ENCODE measurements at places on chromosomes 7 and 10.

DNA sequence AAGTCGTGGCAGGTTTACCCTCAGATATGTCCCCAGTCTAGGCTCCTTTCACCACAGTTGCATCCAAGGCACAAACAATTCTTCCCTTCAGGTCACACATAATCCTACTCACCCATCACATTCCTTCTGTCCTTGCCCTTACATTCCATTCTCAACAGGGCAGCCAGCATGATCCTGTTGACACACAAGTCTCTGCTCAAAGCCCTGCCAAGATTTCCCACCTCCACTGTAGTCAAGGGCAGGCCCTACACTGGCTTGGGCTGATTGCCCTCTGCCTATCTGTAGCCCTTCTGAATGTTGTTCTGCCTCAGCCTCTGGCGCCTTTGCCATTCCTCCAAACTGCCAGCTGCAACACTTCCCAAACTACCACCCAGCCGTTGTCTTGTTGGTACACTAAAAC lies 187.9 kb upstream of the AKR1E2 start:
- DNase-seq: no peak

DNA sequence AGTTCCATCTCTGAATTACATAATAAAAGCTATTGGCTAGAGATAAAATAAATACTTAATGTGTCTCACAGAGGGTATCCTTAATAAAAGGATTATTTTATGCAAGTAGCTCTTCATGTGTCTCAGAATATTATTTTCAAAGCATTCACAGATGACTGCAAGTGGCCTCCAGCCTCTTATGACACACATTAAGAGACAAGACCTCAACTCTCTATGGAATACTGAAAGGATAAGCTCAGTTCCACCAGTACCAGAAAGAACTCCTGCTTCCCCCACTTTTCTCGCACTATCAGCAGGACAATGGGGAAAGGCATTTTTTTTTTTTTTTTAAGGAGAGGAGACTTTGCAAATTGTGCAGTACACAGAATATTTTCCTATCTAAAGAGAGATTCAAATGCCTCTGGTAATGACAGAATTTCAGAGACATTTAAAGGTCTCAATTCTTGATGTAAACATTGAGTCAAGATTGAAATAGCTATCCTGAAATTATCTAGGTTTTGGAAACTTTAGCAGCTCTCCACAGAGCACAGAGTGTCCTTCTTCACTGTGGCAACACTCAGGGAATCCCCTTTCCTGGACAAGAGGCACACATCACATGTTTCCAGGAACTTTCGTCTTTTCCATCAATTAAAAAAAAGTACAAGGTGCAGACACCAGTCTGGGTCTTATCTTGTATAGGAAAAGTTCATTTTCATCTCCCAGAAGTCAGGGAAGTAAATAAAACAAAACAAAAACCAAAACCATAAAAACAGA lies 122.0 kb upstream of the ANK3 start:
- no peak for DNase-seq

DNA sequence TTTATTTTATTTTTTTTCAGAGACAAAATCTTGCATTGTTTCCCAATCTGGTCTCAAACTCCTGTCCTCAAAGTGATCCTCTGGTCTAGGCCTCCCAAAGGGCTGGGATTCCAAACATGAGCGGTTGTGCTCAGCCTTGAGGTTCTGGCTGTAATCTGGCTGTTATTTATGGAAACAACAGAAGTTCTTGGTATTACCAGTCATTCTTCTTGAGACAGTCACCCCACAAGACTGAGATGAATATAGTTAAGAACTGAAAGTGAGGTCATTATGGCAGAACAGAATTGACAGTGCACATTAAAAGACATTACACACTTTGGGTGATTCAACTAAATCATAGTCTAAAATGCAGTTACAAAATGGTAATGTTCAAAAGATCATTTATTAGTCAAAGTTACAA lies 719.5 kb downstream of the ZWINT start:
- DNase-seq: no peak

GRCh38 chr10:98170249-98171117 lies 36.0 kb downstream of the R3HCC1L start:
- peak; percentile 47 for DNase-seq

DNA sequence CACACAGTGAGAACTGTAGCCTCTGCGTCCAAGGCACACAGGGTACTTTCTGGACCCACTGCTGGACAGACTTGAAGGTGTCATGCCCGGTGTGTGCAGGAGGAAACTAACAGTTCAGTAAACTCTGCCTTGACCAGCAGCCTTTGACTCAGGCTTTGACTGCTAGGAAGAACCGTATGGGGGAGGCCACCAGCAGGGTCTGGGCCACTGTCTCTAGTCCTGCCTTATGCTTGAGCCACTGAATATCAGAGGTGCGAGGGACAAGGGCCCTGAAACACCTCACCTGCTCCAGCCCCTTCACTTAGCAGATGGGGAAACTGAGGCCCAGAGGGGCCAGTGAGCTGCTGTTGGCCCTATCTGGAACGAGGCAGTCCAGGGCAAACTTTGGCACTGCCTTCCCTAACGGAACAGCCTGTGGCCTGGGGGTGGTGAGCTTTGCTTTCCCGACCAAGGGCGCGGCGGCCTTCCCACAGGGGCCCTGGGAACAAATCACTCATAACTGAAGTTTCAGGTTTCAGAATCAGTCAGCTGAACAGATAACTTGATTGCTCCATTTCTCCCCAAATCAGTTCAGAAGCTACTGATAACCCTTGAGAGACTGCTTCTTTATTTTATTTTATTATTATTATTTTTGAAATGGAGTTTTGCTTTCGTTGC lies 130.0 kb downstream of the FAM53B start:
- no peak for DNase-seq

DNA sequence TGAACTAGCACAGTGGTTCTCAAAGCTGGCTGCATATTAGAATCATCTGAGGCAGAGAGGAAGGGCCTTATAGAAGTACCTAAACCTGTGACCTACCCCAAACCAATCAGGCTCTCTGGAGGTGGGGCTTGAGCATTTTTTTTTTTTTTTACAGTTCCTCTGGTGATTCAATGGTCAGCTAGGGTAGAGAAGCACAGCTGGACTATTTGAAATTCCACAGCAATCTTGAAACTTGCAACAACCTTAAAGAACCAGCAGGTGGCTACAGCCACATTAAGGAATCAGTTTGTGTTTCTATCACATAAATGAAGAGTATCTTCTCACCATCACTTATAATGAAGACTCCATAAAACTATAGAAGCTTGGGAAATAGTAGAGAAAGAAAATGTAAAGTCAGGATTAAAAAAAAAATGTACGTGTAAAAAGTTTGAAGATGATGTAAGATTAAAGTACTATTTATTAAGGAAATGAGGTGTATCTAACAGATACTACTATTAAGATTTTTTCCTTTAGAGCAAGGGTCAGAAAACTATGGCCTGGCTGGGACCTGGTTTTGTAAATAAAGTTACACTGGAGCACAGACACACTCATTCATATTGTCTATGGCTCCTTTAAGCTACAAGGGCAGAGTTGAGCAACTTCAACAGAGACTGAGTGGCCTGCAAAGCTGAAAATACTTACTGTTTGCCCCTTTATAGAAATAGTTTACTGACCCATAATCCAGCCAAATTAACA lies 3.8 kb downstream of the RTKN2 start:
- peak; percentile 87 for DNase-seq

DNA sequence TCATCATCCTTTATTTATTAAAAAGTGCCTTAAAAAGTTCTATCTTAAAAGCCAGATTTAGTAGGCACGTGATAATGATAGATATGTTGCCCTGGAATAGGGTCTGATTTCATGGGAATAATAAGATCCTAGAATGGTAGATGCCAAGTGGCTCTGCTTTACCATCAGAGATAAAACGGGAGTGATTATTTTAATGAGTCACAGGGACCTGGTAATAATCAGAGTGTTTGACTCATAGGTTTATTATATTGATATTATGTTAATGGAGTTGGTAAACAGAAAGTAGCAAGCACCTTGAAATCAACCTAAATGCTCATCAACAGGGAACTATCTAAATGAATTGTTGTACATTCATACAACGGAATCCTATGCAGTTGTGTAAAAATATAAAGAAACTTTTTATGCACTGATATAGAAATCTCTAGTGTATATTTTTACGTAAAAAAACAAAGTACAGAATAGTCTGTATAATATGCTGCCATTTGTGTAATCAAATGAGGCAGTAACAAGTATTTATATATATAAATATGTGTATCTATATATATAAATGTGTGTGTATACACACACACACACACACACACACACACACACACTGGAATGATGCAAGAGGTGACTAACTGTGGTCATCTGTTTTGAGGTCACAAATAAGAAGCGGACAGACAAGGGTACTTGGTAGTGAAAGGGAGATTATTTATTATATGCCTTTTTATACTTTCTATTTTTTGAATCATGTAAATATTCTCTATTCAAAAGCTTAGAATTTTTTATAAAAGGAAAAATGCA lies 78.6 kb upstream of the DYNC1I1 start:
- DNase-seq: peak; percentile 4

DNA sequence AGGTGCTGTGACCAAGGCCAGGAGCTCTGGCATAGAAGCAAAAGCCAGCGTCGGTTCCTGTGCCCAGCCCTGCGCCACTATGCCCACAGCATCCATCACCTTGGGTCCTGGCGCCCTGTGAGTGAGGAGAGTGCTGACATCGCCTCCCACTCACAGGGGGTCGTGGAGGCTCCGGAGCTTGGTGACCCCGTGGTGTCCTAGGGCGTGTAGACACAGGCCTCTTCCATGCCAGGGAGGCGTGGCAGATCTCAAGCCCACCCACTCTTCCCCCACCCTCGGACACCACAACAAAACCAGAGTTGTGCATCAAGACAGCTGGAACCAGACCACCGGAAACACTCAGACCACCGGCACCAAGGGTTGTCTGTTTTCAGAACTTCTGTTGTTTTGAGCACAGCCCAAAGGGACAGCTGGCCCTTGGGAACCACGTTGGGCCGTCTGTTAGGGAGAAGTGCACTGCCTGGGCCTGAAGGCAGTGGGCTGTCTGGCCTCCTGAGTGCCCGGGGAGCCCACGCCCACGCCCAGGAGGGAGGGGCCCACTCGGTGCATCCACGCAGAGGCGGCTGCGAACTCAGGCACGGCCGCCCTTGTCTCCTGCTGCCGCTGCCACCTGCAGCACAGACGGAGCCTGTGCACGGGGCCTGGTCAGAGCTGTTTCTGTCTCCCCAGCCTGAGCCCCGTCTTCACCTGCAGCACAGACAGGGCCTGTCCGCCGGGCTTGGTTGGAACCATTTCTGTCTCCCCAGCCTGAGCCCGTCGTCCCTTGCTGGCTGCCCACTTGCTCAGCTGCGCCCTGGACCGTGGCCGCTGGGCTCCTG lies 106.3 kb downstream of the INPP5A start:
- DNase-seq: no peak

- peak; percentile 92 for DNase-seq
Measured at GRCh38 chr10:101938305-101939007, 94.9 kb upstream of the KCNIP2 start.

GRCh38 chr7:5532536-5533335 lies 109.1 kb upstream of the TNRC18 start:
- DNase-seq: no peak

GRCh38 chr7:114293289-114294012 lies 121.2 kb upstream of the FOXP2 start:
- peak; percentile 6 for DNase-seq

DNA sequence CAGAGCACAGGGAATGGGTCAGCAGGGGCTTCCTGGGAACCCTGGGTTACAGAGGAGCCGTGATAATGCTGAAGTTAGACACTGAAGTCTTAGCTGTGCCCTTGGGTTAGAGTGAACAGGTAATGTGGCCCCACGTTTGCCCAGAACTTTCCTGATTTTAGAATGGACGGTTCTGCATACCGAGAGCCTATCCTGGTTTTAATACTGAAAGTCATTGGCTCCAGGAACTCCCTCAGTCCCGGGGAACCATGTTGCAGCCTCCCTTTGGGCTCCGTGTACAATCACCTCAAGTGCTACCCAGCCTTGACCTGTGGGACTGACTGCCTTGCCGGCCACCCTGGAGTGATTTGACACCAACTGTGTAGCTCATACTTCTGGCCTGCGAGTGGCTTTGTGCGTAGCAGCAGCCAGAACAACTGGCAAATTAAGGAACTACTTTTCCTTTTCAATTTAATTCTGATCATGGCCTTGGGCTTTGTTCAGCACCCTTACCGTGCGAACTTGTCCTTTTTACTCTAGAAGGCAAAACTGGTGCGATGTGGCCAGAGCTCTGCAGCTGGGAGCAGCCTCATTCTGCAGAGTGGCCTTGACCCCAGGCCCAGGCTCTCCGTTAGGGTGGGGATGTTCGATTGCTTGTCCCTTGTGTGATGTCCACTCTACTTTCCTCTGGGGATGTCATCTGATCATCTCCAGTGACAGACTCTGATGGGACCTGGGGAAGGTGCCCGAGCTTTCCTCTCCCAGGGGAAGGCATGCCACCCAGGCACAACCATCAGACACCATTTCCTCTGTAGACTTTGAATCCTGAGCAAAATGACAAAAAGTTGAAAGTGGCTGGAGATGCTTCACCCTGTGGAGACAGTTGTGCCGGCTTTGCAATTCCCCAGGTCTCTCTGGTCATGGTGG lies 265.9 kb downstream of the GLRX3 start:
- no peak for DNase-seq

- peak; percentile 20 for DNase-seq
Measured at GRCh38 chr10:17144757-17145156, 15.1 kb upstream of the CUBN start.

GRCh38 chr7:116652793-116653192 lies 19.2 kb upstream of the MET start:
- DNase-seq: peak; percentile 17

DNA sequence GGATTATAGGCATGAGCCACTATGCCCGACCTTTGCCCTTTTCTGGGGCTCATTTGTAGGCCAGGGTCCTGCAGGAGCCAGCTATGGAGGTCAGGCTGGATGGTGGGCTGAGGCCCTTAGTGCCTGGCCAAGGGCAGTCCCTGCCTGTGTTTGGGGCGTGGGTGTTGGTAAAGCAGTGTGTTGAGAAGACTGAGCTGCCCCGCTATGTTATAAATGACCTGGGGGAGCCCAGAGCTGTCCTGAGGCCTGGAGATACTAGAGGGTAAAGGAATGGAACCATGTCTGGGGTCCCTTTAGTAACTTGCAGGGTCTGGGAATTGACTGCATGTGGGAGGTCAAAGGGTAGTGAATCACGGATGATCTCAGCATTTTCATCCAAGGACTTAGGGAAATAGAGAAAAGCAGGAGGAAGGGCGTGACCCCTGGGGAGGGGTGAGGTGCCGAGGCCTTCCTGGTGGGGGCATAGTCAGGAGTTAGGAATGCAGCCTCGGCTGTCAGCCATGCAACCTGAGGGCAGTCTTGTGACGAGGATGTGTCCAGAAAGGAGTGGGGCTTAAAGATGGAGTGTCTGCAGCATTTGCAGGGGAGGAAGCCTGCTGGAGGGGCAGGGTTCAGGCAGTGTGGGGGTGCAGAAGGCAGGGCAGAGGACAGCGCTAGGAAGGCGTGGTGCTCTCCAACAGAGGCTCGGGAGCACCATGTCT lies 31.5 kb downstream of the TMEM248 start:
- DNase-seq: peak; percentile 57

- no peak for DNase-seq
Measured at GRCh38 chr7:27119412-27119911, 11.1 kb downstream of the HOXA4 start.

- DNase-seq: no peak
Measured at GRCh38 chr10:14409247-14409646, 78.5 kb upstream of the FRMD4A start.
